ENCODE measurements at places on chromosomes 4 and X.

- DNase-seq = no peak
Observed at GRCh38 chrX:125004799-125005198, 314.9 kb upstream of the TEX13C start.

DNA sequence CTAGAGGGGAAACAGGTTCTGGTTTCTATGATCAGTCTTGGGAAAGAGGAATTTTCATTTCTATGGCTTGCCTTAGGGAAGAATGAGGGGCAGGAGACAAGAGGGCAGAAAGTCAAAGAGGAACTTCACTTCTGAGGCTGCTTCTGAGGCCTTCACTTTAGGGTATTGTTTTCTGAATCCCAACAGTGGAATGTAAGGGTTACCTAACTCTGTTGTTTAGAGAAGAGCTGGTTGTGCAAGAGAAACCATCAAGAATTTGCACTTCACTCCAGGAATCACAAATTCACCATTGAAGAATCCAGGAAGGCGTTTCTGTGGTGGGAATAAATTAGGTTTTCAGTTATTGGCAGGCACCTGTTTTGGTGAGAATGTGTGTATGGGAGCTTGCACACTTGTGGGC is 126.7 kb upstream of the AMOT start:
- DNase-seq = no peak

DNA sequence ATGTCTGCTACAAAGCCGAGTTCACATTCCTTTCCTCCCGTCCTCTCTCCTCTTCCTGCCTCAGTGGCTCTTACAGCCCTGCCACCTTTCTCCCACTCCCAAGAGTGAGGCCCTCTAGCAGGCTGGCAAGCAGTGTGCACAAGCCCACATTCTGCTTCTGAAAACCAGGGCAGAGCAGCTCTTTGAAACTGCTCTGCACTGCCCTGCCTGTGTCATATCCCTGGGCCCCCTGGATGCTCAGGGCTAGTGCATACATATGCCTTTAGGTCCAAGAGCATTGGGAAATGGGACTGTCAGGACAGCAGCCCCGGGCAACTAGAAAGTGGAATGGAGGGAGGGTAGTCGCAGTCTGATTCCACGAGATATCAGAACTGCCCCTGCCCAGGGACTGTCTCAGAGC is 42.4 kb downstream of the CNGA2 start:
- no peak for DNase-seq

DNA sequence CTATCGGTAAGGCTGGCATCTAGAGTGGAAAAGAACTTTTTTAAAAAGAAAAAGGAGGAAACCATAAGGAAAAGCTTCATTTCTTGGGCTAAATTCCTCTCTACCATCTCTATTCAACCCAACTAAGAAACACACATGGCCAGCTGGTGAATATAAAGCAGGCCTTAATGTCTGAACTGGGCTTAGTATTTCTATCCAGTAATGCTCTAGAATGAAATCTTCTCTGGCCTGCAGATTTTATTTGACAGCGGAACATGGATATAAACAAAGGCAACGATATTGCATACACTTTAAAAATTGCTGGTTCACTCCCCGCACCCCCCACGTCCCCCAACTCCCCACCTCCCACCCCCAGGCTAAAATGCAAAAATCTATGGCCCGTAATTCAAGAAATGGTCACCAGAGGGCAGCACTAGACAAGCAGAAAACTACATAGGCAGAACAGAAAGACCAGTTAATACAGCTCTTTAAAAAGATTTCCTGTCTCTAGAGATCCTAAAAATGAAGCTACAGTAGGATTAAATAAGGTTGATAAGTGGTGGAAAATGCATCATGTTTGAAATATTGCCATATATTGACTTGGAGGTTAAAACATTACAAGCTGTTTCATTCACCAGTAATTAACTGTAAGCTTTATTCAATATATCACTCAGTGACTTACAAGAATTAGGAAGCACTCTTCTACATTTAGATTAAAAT is 155.2 kb upstream of the GALNT7 start:
- DNase-seq = no peak

GRCh38 chrX:276581-277201 is 4.5 kb upstream of the PLCXD1 start:
- no peak for DNase-seq

- DNase-seq = no peak
Observed at GRCh38 chr4:114226968-114227760, 247.7 kb upstream of the ARSJ start.

- no peak for DNase-seq
Observed at GRCh38 chr4:3070709-3071500, 3.4 kb downstream of the HTT-AS start.

DNA sequence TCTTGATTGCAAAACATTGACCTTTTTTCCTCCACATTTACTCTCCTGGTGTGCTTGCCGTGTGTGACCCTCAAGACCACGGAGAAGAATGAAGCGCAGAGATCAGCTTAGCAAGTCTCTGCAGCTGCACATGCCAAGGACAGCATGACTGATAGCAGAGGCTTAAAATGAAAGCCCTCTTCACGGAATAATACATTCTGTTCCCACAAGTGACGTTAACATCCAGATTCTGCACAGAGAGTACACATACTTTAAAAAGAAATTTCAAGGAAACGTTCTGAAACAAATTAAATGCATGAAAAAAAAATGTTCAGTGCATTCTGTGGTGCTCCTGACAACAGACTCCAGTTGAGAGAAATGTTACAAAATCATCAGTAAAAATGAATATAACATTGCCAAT is 60.9 kb downstream of the SLC7A11 start:
- no peak for DNase-seq

- DNase-seq = no peak
Observed at GRCh38 chr4:79141530-79141929, 184.3 kb downstream of the NAA11 start.

- no peak for DNase-seq
Observed at GRCh38 chr4:127145006-127145540, 487.7 kb upstream of the INTU start.

DNA sequence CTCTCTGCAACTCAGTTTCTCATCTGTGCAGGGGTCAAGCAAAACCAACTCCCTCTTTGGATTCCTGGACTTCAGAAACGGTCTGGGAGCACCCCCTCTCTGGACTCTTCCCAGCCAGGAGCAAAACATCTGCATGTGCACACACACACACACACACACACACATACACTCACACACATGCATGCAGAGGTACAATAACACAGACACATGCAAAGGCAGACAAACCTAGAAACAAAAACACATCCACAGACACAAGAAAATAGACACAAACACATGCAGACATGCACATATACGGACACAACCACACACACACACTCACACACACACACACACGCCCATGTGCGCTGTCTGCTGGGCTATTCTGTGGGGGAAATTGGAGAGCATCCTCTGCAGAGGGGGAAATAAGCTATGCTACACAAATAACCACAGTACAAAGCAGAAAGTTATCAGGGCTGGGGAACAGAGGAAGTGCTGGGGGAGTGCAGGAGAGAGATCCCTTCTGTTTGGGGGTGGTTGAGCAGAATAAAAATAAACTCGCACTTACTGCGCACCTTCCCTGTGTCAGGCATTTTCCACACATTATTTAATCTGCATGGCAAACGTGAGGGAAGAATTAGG is 19.9 kb downstream of the IQSEC2 start:
- no peak for DNase-seq

- DNase-seq = no peak
Observed at GRCh38 chr4:89422441-89422990, 114.9 kb upstream of the GPRIN3 start.

- DNase-seq = no peak
Observed at GRCh38 chr4:3366893-3367775, 74.3 kb downstream of the RGS12 start.

GRCh38 chr4:13267091-13267490 is 217.0 kb downstream of the RAB28 start:
- DNase-seq = no peak

GRCh38 chr4:5968246-5968645 is 50.0 kb downstream of the C4orf50 start:
- DNase-seq = no peak

DNA sequence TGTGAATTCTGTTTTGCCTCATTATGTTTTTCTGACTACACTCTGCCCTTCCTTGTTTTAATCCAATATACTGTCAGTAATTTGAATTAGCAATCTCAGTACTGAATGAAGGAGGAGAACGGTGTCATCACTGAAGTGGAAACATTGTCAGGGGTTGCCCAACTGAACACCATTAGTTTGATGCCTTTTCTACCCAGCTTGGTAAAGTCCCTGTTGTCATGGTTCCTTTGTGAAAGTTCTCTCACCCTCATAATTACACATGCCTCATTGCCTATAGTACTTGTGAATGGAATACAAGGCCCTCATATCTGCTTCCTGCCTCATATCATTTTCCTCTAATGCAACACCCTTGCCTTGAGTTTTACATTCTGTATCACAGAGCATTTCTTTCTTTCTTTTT is 76.9 kb downstream of the RRAGB start:
- DNase-seq = no peak

GRCh38 chr4:38625508-38625907 is 38.5 kb upstream of the KLF3 start:
- DNase-seq = no peak

- DNase-seq = no peak
Observed at GRCh38 chr4:71066737-71067716, 73.6 kb downstream of the DCK start.

All from HCT116 (cell line).